ENCODE measurements at places on chromosomes 6 and 20.

DNA sequence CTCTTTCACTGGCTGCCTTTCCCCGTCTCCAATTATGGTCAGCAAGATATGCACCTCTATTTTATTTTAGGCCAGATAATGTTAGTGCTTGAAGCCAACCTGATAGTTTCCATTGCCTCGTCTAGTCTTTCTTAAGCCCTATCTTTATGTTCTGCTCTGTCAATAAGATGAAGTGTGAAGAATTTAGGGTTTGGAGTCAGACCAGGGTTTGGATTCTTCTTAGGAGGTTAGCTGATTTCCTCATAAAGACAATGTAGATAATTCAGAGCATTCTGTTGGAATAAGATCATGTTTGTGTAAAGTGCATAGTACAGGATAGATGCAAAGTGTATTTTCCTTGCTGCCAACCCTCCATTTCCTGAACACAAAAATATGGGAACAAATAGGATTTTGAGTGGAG lies 43.8 kb downstream of the PKIB start:
- no peak for DNase-seq

- no peak for DNase-seq
Measured at GRCh38 chr6:3284436-3284876, 25.7 kb downstream of the PSMG4 start.

GRCh38 chr20:17518339-17519052 lies 12.7 kb downstream of the BFSP1 start:
- DNase-seq: no peak

- no peak for DNase-seq
Measured at GRCh38 chr20:21702016-21702415, 3.4 kb upstream of the PAX1 start.

- DNase-seq: no peak
Measured at GRCh38 chr6:63649269-63649668, 13.7 kb downstream of the PHF3 start.

GRCh38 chr20:54565255-54565654 lies 89.9 kb downstream of the DOK5 start:
- no peak for DNase-seq

- DNase-seq: no peak
Measured at GRCh38 chr6:166268431-166268830, 39.8 kb downstream of the PRR18 start.

- DNase-seq: no peak
Measured at GRCh38 chr20:50237349-50237748, 46.7 kb downstream of the CEBPB start.

All from GM04504 (cell line).